ENCODE measurements at places on chromosomes 4 and X.

GRCh38 chrX:3462166-3462508 lies 115.7 kb upstream of the MXRA5 start:
- peak; percentile 21 for DNase-seq

DNA sequence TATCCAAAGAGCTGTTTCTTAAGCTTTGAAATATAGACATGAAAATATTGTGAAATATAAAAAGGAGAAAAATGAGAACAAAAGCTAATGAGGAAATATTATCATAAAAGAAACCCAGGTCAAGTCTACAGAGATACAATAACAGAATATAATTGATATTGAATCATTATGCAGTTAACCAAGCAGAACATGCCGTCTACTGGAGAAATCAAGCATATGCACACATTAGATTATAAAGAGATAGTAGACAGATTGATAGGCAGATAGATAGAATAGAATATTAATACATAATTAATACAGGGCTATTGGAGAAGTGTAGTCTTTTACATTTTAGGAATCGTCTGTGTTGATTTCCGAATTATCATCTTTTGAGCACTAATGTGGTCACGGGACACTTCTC lies 208.5 kb downstream of the EPHA5 start:
- no peak for DNase-seq

DNA sequence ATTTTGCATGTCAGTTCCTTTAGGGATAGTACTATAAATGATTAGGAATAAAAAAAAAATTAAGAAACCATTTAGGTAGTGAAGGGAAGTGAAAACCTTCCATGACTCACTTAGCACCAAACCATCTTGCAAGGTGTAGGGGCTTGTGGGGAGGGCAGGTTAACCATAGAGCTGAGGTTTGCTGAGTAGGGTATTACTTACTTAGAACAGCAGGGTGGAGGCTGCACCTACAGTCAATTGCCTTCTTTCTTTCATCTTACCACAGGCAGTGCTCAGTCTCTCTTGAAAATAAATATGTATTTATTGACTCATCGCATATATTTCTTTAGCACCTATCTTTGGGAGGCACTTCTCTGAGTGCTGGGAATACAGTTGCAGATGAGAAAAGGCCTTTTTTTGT lies 104.9 kb upstream of the GIMD1 start:
- no peak for DNase-seq

DNA sequence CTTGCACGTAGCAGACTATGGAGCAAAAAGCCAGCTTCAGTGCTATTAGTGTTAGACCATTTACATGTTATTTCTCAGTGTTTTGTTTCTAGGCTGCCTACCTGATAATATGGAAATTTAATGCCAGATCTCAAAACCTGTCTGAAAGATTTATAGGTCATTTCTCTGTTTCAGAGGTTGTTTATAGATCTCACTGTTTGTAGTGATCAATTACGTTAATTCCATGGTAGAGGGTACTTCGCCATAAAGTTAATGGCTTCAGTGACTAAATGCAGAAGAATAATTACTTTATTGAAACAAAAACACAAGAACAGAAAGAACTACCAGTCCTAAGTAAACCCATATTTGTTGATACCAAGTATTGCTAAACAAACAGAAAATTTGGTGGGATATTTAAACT lies 420.8 kb downstream of the ARHGAP24 start:
- no peak for DNase-seq

DNA sequence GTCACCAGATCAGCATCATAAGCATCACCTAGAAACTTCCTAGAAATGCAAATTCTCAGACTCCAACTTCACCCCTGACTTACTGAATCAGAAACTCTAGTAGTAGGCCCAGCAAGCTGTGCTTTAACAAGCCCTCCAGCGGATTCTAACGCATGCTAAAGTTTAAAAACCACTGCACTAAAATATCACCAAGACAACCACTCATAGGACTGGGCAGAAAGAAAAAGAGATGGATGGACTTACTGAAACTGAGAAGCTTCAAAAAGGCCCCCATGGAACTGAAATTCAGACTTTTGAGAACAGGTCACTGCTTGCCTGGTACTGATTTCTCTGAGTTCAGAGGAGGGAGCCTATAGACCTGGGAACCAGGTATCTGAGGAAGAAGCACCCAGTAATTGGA lies 40.1 kb downstream of the FAM241A start:
- no peak for DNase-seq

DNA sequence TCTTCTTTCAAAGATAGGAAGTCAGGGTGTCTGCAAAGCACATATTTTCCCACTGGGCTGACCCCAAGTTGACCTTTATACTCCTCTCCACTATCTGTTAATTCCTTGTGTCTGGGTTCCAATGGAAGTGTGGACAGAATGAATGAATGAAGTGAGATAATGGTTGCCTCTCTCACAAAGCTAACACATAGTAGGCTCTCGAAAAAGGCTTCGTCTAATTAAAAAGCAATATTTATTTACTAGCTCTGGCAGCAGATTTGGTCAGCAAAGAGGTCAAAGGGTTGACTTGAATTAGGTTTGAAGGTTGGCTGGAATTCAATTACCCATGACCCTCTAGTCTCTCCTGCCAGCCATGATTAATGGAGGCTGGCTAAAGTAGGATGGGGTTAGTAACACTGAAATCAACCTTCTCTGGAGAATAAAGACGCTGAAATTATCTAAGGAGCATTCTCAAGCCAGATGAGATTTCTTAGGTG lies 280.3 kb upstream of the KLF3 start:
- no peak for DNase-seq

GRCh38 chrX:1465286-1466231 lies 12.8 kb upstream of the ASMTL start:
- DNase-seq: peak; percentile 7

- DNase-seq: no peak
Measured at GRCh38 chrX:55624403-55624802, 1.2 kb downstream of the FOXR2 start.

GRCh38 chrX:120309873-120310705 lies 1.2 kb downstream of the TMEM255A start:
- peak; percentile 18 for DNase-seq

DNA sequence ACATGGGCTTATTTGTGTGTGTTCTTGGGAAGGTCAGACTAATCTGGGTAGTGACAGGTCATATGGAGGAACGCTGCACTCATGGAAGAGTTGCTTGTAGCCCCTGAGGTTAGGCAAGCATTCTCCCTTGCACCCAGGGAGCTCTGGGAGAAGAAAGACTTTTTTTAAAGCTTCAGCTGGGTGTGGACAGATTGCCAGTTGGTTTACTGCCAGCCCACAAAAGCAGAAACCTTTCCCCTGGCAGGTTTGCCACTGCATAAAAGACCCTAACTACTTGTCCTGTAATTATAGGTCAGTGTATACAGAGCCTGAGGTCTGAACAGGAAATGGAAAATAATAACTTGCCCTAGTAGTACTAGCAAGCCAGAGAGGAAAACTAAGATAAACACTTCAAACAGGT lies 7.4 kb upstream of the NFKB1 start:
- no peak for DNase-seq

- DNase-seq: no peak
Measured at GRCh38 chrX:53316111-53316859, 34.9 kb upstream of the IQSEC2 start.

GRCh38 chrX:153925739-153926551 lies at the start of gene ARHGAP4:
TSS of gene ARHGAP4 (minus strand) at chrX:153926264. CDS start at chrX:153926202, 62 bp downstream.
- no peak for DNase-seq

DNA sequence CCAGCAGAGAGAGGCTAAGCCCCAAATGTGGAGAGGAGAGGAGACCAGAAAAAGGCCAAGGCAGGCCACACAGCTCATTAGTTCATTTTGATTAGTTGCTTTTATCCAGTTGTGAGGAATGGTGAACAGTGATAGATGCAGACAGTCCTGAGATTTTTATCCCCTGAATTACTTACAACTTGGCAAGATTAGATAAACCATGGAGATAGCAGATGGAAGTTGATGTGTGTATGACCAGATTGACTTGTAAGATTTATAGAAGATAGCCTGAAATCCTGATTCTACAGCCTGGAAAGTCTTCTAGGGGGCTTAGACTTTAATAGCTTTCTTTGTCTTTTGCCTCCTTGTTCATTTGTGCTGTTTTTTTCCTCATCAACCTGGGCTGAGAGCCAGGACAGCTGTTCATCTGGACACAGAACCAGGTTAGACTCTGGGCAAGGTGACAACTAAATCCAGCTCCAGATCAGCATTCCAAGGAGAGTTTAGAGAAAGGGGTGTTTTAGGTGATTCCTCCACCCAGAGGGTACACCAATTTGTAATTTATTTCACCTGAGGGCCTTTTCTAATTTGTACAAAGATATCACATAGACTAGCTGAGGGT lies 215.5 kb downstream of the SPATA18 start:
- DNase-seq: no peak

DNA sequence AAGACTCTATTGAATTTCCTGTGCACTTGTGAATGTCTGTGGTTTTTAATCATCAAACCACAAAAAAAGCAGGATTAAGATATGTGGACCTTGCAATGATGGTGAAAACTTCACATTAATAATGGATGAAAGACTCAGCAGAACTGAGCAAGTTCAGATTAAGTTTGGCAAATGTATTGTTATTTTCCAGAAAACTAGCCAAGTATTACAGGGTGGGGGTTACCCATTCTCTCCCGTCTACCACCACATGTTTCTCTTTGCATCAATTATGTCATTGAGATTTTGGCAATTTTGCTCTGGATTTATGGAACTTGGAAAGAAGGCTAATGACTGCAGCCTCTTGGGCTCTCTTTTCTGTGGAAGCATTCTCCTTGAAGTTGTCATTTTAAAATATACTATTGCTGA lies 577.1 kb downstream of the ANKRD50 start:
- no peak for DNase-seq

GRCh38 chr4:26577066-26577465 lies 6.8 kb upstream of the TBC1D19 start:
- DNase-seq: no peak

Measured in adipocyte (in vitro differentiated cells).